Fibroblast of mammary gland (primary cell): ENCODE measurements at places on chromosomes 11 and 22.

DNA sequence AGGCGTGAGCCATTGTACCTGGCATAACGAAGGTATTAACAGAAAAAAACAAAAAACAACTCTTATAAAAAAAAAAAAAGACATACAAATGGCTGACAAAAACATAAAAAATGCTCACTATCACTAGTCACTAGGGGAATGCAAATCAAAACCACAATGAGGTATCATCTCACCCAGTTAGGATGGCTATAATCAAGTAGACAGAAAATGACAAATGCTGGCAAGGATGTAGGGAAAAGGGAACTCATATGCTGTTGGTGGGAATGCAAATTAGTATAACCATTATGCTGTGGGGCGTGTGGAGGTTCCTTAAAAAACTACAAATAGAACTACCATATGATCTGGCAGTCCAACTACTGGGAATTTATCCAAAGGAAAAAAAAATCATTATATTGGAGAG lies 17.0 kb downstream of the THY1 start:
- peak; percentile 47 for DNase-seq

GRCh38 chr11:62846177-62846576 lies 6.8 kb upstream of the WDR74 start:
- DNase-seq: no peak

DNA sequence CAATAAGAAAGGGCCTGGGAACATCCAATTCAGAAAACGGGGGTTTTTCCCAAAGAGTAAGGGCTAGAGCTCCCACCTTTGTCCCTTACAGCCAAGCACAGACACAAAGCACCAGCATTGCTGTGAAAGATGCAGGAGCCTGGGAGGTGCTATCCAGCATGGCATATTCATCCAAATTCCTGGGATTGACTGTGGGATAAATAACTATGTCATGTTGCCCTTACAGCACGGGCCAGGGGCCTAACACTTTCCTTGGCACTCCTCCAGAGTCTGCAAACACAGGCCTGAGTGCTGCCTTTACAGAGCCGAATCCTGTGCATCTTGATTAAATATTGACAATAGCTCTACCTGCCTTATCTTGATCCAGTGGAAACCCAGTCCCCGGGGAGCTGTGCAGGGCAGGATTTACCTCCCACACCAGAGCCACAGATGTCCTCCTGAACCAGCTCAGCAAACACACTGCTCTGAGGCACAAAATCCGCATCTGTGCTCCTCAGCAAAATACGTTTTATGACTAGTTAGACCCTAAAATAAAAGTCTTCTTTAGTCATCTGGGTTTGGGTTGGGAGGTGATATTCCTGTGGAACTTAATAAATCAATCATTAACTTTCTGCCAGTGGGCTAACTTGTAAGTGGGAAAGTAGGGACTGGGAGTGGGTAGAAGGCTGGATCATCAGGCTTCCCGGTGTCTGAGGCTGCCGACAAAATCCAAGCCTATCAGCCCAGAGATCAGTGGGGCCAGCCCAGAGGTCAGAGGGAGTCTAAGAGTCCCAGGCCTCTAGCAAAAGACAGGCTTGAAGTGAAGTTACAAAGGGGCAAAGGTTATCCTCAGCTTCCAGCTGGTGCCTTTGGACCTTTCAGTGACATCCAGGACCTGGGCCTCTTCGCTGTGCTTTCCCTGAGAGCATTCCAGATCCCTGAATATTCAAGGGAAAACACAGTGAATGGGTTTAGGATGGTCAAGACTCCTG lies 36.5 kb downstream of the POU2AF3 start:
- DNase-seq: no peak

- no peak for DNase-seq
Observed at GRCh38 chr11:74505911-74506310, 12.4 kb upstream of the LIPT2 start.
